ENCODE measurements at places on chromosomes 1 and 21.

DNA sequence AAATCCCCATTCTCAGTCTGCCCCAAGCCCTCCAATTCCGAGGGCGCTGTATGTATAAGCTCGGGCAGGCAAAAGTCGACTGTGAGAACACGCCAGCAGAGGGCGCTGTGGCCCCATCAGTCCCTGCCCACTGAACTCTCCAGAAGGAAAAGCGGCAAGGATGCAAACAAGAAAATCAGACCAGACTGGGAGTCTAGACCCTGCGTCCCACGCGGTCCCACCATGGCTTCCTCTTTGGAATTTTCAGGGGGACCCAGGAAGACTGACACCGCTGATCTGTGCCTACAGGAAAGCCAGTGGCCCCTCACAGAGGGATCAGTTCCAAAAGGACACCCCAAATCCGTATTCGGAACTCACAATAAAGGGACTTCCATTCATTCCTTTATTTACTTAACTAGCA lies 19.5 kb downstream of the TEX35 start:
- DNase-seq: no peak

GRCh38 chr1:102472520-102472919 lies 475.8 kb upstream of the OLFM3 start:
- DNase-seq: no peak

GRCh38 chr21:43355925-43356289 lies 71.0 kb downstream of the SIK1 start:
- DNase-seq: no peak

- DNase-seq: no peak
These were observed 9.5 kb downstream of the PLXNA2 start for GRCh38 chr1:208234721-208235120.
